ENCODE measurements at places on chromosomes 5 and 9.

GRCh38 chr5:139382807-139383206 is 290 bp downstream of the SLC23A1 start:
- no peak for DNase-seq

GRCh38 chr5:155040984-155041653 is 27.6 kb downstream of the KIF4B start:
- DNase-seq, result no peak

DNA sequence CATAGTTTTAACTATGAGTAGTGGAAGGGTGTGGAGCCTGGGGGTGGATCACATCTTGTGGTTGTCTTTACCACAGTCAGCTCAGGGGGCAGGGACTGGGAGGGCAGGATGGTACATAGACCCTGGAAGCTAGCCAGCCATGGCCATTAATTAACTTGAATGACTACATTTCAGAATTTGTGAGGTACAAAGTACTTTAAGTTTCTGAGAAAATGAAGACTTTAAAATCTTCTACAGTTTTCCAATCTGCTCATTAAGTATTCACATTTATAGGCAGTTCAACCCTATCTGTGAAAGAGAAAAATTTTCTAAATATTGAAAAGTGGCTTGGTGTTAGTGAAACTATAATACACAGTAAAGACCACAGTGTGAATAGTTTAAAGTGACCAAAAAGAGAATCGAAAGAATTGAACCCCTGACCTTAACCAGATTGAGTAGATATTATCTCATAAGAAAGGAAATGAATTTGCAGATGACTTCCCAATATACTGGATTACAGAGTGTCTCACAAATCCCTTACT is 234.2 kb upstream of the MEF2C start:
- DNase-seq, result no peak

DNA sequence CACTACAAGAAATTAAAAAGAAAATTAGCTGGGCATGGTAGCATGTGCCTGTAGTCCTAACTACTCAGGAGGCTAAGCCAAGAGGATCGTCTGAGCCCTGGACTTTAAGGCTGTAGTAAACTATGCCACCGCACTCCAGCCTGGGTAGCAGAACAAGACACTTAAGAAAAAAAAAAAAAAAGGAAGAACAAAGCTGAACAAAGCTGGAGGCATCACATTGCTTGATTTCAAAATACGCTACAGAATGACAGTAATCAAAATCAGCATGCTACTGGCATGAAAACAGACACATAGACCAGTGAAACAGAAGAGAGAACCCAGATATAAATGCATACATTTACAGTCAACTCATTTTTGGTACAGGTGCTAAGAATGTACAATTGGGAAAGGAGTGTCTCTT is 14.5 kb upstream of the OTULIN start:
- DNase-seq, result no peak

GRCh38 chr9:119114681-119115080 is 254.6 kb downstream of the BRINP1 start:
- DNase-seq, result no peak

DNA sequence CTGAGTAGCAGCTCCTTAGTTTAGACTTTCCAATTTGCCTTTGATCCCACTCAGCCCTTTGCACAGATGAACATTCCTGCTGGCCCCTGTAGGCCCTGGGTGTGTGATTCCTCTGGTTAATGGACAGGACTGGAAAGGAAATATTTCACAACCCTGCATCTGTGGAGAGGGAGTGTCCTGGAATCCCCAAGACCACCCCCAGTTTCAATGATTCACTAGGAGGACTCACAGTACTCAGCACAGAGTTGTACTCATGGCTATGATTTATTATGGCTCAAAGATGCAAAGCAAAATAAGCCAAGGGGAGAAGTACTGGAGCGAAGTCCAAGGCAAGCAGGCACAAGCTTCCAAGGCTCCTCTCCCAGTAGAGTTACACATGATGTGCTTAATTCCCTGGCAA is 42.4 kb upstream of the TJP2 start:
- DNase-seq, result no peak

GRCh38 chr9:107471552-107471951 is 18.0 kb downstream of the KLF4 start:
- DNase-seq, result no peak

DNA sequence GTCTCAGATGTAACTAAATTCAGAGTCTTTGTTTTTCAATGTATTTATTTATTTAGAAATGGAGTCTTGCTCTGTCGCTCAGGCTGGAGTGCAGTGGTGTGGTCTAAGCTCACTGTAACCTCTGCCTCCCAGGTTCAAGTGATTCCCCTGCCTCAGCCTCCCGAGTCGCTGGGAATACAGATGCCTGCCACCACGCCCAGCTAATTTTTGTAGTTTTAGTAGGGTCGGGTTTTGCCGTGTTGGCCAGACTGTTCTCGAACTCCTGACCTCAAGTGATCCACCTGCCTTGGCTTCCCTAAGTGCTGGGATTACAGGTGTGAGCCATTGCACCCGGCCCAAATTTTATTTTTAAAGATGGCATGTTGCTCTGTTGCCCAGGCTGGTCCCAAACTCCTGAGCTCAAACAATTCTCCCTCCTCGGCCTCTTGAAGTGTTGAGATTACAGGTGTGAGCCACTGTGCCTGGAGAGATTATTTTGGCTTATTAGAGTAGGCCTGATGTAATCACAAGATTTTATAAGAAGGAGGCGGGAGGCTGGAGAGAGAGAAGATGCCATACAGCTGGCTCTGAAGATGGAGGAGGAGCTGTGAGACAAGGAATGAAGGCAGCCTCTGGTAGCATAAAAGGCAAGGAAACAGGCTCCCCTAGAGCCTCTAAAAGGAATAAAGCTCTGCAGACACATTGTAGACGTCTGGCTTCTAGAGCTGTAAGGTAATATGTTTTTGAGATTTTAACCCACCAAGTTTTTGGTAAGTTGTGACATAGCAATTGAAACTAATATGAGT is 12.9 kb upstream of the KLF9 start:
- DNase-seq, result no peak

DNA sequence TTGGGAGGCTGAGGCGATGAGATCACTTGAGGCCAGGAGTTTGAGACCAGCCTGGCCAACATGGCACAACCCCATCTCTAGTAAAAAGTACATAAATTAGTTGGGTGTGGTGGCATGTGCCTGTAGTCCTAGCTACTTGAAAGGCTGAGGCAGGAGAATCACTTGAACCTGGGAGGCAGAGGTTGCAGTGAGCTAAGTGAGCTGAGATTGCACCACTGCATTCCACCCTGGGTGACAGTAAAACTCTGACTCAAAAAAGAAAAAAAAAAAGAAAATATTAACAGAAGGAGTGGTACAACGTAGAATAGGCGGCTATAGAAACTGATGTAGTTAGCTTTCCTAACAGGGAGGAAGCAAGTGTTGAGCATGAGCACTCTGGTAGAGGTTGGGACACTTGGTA is 59.9 kb downstream of the PBX3 start:
- DNase-seq, result no peak

- no peak for DNase-seq
Observed at GRCh38 chr5:72621576-72621975, 114.4 kb upstream of the ZNF366 start.

All from activated T-cell treated with anti-CD3 and anti-CD28 coated beads for 1 hour (primary cell).